ENCODE measurements at places on chromosomes 6 and 20.
A peak's percentile ranks its signal among the peaks of the same experiment; 100 is the strongest.

DNA sequence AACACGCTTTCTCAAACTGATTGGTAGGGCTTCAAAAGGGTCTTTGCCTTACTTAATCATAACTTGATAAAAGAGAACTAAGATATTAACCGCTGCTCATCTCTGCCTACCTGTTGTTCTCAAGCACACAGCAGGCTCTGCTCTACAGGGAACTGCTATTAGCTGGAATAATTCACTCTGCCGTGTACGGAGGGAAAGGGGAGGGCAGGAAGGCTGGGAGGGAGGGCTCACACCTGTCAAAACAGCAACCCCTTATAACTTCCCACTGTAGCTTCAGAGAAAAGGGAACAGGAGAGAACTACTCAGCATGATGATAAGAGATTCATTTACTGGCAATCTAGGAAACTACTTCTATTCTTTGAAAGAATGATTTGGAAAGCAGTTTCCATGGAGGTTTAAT is 75.1 kb downstream of the ZMYND8 start:
- no peak for DNase-seq

DNA sequence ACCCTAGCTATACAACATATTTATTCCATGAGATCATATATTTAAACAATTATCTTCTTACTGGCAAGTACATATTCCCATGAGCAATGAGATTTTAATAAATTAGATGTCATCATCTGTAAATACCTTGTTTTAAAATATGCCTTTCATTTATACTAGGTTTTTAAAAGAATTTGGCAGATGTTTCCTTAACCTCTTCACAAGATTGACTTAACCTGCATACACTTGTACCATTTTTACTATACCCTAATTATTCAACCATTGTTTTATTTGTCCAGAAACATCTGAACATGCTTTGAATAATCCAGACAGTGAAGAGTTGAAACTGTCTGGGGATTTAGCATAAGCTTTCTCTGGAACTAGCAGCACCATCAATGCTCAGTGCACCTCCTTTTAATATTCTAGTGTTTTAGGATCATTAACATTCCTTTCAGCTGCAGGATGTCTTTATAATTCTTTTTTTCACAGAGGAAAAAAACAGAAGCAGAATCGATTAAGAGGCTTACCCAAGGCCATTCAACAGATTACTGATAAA is 188.0 kb upstream of the TENT5A start:
- peak; percentile 7 for DNase-seq

DNA sequence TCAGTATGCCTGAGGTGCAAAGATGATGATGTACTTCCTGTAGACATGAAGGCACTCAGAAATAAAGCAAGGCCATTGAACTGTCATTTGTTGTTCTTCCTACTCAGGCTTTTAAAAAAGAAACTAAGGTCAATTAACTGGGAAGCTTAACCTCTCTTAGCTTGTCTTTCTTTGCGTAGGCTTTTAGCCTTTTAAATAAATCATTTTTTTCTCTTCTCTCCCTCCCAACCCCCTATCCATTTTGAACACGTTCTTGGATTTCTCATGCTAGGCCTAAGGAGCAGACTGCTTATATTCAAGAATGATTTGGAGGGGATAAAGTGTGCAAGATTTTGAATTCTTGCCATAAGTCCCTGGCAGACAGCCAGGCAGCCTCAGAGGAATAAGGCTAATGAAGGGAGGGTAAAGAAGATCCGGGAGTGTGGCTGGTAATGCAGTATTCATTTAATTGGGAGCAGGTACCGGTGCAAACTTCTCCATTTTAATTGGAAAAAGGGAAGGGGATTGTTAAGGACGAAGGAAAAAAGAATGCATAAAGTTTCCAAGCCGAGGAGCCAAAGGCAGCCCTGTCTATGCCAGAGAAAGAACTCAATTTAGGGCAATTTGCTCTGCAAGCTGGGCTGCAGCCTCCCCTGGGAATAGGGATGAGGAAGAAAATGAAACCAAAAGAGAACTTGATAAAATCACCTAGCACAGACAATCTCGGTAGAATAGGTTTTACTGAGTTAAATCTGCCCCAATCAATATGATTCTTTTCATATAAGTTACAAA is 343.8 kb upstream of the MMS22L start:
- peak; percentile 11 for DNase-seq

GRCh38 chr20:16191496-16191895 is 381.8 kb downstream of the KIF16B start:
- no peak for DNase-seq

DNA sequence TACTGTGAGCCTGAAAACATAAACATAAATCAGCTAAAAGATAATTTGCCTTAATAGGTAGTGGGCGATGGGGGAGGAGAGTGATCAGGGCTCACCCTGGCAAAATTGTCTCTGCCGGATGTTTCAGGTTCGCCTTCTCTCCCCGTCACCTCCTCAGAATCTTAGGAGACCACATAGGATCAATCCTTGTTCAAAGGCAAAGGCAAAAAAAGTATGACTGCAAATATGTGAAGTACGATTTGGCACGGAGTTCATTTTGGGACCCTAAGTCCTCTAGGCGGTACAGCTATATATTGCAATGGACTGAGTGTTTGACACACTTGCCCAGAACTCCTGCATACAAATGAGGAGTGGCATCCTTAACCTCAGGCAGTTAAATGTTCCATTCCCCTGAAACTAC is 649.2 kb upstream of the FLRT3 start:
- DNase-seq = no peak

DNA sequence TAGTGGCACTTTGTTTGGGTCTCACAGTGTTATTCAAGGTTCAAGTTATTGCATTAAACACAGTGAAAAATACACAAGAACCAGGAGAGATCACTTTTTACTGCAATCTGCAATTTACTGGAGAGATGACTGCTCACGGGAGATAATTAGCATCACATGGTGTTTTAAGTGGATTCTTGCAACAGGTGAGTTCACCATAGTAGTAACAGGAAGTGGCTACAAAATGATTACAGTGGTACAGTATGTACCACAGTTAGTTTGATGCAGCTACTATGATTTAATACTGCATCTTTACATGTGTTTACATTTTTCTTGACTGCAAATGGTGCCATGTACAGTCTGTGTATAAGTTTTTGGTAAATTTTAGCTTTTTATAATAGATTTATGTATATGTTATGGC is 96.5 kb upstream of the SCP2D1 start:
- no peak for DNase-seq

DNA sequence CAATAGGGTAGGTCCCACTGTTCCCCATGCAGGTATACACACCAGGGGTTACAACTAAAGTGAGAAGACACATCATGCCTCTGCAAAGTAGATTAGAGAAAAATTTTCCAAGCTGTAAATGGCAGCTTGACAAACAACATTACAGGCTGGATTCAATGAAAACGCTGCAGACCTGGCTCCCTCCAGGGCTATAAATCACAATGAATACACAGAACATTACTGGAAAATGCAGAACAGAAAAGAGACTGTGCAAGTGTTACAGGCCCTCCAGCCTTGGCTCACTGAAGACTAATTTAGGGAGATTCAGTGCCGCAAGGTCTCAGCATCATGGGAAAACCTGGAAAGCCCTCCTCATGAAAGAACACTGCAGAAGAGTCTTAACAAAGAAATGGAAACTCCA is 207.8 kb downstream of the KHDC1L start:
- no peak for DNase-seq

- DNase-seq = peak; percentile 65
These were observed 600.4 kb upstream of the JAG1 start for GRCh38 chr20:11274141-11274594.

- DNase-seq = no peak
These were observed 278.9 kb downstream of the PHACTR1 start for GRCh38 chr6:12995419-12995818.

GRCh38 chr20:25706793-25707192 is 10.1 kb upstream of the ZNF337 start:
- DNase-seq = no peak

DNA sequence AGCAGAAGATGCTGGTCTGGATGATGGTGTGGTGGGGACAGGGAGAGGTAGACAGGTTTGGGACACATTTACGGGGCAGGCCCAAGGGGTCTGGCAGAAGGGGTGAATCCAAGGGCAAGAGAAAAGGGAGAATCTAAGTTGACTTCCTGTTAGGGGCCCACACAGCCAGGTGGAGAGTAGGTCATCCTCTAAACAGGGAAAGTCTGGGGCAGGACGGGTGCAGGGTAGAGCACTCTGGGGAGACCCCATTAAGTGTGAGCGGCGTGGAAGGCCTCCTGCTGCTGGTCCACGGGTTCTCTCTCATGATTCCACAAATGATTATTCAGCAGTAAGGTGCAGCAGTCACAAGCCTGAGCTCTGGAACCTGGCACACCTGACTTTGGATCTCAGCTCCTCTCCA is 2.7 kb downstream of the SRXN1 start:
- no peak for DNase-seq

GRCh38 chr6:98092331-98092730 is 742.0 kb upstream of the POU3F2 start:
- DNase-seq = no peak
